ENCODE measurements at places on chromosomes 16 and 17.

- no peak for ATAC-seq
These were observed 1.9 kb downstream of the FOXL1 start for GRCh38 chr16:86580063-86580790.

DNA sequence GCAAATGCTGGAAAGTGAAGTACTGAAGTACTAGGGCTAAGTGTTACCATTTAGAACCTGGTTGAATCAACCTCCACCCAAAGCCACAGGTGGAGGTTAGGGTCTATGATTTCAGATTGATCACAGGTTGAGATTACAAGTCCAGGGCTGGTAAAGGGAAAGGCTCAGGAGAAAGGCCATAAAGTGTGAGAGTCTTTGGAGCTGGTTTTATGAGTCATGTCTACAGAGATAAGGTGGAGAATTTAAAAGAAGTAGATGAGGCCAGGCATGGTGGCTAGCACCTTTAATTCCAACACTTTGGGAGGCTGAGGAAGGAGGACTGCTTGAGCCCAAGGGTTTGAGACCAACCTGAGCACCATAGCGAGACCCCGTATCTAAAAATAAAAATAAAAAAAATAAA lies 221.7 kb upstream of the CDH11 start:
- ATAC-seq, result no peak

DNA sequence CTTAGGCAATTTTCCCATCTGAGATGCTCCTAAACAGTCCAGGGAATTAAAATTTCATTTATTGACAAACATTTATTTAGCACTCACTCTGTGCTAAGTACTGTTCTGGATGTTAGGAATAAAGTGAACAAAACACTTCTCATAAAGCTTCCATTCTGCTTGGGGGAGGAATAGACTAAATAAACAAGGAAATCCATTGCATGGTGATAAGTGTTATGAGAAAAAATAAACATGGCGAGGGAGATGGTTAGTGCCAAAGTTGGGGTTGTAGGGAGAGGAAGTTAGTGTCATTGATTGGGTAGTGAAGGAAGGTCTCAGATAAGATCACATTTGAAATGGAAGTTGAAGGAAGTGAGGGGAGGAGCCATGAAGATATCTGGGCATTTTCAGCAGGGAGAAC lies 72.2 kb upstream of the CES5A start:
- no peak for ATAC-seq

DNA sequence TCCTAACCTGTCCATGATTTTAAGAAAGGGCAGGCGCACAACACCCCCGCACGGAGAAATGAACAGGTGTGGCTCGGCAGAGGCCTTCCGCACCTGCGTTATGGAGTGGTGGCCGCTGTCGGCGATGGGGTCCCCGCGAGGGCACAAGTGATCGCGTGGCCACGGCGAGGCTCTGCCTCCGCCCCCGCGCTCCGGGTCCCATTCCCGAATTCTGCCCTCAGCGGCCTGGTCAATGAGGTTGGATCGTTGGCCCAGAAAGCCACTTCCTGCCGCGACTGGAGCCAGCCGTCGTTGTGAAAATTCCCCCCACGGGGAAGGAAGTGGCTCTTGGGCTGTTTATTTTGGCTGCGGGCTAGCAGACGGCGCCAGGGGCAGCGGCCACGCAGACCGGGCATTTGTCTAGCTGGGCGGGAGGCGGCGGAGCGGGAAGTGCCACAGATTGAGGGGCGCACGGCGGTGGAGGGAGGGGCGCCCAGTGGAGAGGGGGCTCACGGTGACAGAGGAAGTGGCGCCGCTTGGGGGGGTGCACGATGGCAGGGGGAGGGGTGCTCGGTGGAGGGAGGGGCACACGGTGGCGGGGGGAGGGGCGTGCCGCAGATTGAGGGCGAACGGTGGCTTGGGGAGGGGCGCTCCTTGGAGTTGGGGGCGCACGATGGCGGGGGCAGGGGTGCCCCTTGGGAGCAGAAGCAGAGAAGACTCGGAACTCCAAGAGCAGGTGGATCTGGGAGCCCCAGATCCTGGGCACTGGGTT lies 25.0 kb downstream of the MRC2 start:
- no peak for ATAC-seq

DNA sequence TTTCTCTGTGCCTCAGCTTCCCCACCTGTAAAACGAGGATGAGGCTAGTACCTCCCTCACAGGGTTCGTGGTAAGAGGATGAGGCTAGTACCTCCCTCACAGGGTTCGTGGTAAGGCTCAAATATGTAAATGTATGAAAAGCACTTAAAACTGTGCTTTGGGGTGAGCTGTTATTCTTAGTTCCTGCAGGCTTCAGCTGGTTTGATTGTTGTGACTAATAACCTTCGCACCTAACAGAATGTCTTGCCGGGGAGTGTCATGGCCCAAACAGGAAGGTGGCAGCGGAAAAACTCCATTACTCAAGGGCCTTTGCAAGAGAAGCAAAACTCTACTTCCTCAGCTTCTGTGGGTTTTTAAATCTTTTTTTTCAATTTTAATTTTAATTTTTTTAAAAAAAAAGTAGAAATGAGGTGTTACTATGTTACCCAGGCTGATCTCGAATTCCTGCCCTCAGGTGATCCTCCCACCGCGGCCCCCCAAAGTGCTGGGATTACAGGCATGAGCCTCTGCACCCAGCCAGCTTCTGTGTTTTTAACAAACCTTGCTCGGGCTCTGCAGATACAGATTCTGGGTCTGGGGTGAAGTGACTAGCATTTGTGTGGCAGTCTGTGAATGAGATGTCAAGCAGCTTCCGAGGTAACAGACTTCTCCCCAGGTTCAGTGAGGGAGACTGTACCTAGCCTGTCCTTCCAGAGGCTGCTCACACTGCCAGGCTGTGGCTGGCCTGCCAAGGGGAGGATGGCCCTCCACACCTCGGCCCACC lies 103.0 kb downstream of the RAB11FIP4 start:
- ATAC-seq, result peak; percentile 84

DNA sequence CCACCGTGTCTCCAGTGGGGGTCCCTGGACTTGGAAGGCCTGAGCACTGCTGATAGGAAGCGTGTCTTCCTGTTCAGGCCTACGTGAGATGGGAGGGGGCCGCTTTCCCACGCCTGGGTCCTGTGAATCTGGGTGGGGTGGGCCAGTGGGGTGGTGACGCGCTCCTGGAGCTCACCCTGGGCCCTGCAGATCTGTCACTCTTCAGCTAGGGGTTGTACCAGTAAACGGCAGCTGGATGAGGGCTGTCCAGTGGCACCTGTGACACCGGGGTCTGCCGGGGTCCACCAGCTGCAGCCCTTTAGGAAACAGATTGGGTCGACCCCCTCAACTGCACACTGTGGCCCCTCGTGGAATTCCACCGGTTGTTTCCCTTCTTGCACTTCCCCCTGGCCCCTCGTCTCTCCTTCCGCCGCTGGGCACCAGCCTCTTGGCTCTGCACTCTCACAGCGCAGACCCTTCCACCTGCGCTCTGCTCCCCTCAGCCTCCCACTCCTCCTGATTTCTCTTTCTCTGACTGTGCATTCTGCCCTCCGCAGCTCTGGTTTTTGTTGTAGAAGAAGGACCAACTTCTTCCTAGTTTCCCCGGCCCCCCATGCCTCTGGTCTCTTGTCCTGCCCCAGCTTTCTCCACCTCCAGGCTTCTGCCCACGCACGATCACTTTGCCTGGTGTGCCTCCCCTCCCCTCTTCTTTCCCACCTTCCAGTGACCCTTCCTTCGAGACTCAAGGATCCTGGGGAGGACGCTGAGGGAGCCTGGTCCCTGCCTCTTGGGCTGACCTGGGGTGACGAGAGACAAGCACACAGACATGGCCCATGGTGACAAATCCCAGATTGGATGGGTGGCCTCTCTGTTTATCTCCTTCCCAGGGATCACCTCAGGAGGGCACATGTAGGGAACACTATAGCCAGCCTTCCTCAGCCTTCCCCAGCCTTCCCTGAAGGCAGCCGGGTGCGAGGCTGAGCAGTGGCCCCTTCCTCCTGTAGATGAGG lies 4.8 kb downstream of the MRC2 start:
- ATAC-seq, result no peak

DNA sequence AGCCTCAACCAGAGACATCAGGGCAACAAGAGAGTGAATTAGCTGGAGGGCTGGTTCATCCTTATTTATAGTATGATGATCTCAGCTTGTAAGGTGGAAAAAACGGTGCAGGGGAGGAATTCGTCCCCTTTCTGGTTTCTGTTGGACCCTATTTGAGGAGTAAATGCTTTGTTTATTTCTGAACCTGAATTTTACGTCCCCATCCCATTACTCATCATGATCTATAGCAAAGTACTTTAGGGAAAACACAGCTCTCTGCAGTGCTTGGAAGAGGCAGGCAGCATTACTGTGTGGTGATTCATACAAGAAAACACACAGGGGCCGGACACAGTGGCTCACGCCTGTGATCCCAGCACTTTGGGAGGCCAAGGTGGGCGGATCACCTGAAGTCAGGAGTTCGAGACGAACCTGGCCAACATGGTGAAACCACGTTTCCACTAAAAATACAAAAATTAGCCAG lies 8.0 kb upstream of the VAT1L start:
- no peak for ATAC-seq

DNA sequence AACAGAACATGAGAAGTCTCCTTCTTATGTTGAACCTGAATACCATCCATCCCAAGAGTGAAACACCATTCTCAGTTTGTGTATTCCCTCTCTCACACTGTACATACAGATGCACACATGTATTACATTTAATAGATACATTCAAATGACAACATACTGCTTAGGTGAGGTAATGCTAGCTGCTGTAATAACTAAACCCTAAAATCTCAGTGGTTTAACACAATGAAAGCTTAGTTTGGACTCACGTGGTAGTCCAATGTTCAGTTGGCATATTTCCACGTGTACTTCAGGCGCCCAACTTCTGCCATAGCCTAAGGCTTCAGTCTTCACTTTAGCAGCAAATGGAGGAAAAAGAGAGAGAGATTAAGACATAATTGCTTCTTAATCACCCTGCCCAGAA lies 351.1 kb upstream of the PMFBP1 start:
- ATAC-seq, result no peak

DNA sequence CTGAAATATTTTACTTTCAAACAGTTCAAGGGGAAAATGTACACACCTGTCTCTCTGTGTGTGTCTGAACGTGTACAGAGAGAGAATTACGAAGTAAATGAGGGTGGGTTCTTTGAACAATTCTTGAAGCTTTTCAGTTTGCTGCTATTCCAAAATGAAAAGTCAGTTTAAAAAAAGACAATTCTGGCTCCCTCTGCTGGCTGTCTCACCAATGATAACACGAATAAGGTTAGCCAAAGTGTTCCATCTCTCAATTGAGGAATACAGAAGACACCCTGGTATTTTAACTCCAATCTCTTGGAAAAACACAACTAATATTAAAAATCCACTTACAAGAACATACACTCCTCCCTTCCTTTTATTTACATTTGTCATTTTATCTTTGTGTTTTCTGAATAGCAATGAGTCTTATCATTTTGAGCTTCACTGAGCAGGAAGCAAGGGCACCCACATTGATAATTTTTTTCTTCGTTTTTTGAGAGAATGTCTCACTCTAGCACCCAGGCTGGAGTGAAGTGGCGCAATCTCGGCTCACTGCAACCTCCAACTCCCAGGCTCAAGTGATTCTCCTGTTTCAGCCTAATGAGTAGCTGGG lies 20.5 kb downstream of the EFTUD2 start:
- no peak for ATAC-seq

DNA sequence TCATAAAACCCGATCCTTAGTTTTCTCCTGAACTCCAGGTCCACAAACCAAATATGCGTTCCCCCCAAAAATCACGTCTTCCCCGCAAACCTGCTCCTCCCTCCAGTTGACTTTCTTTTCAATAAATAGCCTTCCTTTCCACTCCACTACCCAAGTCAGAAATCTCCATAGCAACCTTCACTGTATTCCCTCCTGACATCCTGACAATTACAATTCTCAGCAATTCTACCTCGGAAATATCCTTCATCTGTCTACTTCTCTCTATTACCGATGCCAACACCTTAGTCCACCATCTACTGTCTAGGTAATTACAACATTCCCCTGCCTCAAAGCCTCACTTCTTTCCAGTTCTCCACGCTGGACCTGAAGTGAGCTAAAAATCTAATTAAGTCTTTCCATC lies 50.7 kb downstream of the SMURF2 start:
- ATAC-seq, result no peak

GRCh38 chr17:57080718-57081117 lies 4.3 kb upstream of the AKAP1 start:
- ATAC-seq, result no peak

DNA sequence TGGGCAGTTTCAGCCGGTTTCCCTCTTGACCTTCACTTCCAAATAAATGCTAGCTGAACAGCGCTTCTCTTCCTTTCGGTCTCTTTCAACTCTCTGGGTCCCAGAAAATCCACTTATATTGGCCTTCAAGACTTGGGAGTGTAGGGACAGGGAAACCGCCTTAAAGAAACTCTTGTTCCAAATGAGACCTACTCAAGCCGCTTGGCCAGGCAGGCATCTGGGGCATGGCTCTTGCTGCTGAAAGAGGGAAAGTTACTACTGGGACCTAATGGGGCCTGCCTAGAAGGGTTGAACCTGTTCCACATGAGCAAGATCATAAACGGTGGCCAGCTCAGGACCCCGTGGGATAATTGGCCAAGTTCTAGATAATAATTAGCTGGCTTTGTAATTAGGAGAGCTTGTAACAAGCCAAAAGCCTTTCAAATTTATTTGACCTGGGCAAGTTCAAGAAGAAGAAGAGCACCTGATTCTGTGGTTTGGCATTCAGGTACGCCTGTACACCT lies 13.2 kb downstream of the CDH1 start:
- no peak for ATAC-seq

GRCh38 chr16:67386861-67387455 lies 6.3 kb downstream of the TPPP3 start:
- ATAC-seq, result peak; percentile 6

GRCh38 chr17:7064261-7064660 lies 15.8 kb downstream of the CLEC10A start:
- ATAC-seq, result no peak

- ATAC-seq, result no peak
These were observed 3.0 kb downstream of the KARS1 start for GRCh38 chr16:75644240-75645012.

GRCh38 chr16:82524976-82525375 lies 101.8 kb upstream of the CDH13 start:
- ATAC-seq, result no peak

DNA sequence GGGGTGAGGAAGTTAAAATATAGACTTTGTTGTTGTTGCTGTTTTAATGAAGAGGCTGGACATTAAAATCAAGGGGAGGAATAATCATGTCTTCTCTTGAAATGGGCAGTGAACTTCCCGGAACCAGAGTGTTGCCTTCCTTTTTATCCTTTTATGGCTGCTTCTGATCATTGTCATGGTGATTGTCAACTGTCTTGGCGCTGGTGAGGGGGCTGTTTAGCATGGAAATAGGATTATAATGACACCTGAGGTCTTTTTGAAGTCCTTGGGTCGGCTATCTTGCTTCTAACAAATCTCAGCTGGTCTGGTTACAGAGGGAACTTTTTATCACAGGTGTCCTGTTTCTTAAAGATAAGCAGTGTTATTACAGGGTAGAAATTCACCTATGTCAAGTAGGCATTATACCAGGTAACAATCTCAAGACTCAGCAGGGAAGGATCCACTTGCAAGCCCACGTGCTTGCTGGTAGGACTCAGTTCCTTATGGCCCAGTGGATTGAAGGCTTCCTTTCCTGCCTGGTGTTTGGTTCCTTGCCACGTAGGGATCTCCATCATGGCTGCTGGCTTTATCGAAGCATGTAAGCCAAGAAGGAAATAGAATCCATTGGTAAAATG lies 349.3 kb downstream of the WWOX start:
- no peak for ATAC-seq

Measured in activated CD4-positive, CD25-positive, alpha-beta regulatory T cell treated with anti-CD3 and anti-CD28 coated beads, Interleukin-2, amount 50 U/mL, for 24 hours (primary cell).